AML-193 (cell line): ENCODE measurements at places on chromosomes 7 and 10.
A peak's percentile ranks its signal among the peaks of the same experiment; 100 is the strongest.

DNA sequence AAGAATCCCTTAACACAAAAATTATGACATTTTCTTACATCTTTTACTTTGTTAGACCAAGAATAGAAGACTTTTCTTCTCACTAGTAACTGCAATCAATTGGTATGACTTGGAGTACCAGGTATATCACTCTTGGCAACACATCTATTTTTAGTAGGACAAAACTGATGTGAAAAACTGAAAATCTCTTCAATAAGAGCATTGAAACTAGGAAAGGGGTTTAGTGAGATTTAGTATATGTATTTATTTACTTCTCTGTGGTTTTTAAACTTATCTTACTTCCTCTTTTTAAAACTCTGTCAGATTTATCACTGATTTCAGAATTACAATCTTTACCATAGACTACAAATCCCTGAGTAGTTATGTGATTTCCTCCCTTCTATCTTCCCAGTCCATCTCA, 366.2 kb downstream of the PCDH15 start:
- no peak for DNase-seq

DNA sequence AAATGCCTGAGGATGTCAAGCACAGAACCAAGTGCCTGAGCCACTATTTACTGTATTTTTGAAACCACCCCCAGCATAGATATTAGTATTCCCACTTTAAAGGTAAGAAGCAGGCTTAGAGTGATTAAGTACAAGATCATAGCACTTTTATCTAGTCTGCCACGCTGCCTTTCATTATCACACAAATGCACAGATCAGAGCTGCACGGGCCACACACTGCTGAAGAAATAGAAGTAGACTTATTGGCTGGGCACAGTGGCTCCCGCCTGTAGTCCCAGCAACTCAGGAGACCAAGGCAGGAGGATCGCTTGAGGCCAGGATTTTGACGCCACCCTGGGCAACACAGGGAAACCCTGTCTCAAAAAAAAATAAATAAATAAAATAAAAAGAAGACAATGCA, 38.2 kb downstream of the NCAPG2 start:
- no peak for DNase-seq

GRCh38 chr7:69937097-69937496, 338.8 kb downstream of the AUTS2 start:
- no peak for DNase-seq

DNA sequence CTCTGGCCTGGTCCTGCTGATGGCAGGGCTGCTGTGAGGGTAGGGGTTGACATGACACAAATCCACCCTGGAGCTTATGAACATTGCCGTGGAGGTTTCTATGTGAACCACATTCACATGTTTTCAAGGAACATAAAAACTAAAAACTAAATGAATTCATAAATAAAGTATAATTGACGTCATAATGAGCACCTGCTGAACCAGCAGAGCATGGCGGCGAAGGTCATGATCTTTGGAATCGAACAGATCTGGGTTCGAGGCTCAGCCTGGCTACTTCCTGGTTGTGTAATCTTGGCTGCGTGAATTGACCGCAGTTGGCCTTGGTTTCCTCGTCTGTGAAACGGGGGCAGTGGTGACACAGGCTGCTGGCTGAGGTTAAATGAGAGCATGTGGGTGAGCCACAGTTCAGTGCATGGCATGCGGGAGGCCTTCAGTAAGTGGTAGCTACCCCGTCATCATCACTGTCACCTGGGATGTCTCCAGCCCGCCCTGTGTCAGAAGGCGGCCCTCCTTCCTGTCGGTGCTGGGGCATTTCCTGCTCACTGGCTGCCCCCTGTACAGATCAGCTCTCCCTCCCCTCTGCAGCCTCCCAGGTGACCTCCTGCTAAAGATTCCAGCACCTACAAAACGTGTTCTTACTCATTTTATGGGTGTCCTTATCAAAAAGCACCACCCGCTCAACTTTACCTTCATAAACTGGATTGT, 190.3 kb upstream of the SHH start:
- DNase-seq, result no peak

GRCh38 chr10:125392609-125393008, 232.2 kb upstream of the CTBP2 start:
- DNase-seq, result no peak

GRCh38 chr7:39405581-39405980, 160.6 kb upstream of the YAE1 start:
- no peak for DNase-seq

DNA sequence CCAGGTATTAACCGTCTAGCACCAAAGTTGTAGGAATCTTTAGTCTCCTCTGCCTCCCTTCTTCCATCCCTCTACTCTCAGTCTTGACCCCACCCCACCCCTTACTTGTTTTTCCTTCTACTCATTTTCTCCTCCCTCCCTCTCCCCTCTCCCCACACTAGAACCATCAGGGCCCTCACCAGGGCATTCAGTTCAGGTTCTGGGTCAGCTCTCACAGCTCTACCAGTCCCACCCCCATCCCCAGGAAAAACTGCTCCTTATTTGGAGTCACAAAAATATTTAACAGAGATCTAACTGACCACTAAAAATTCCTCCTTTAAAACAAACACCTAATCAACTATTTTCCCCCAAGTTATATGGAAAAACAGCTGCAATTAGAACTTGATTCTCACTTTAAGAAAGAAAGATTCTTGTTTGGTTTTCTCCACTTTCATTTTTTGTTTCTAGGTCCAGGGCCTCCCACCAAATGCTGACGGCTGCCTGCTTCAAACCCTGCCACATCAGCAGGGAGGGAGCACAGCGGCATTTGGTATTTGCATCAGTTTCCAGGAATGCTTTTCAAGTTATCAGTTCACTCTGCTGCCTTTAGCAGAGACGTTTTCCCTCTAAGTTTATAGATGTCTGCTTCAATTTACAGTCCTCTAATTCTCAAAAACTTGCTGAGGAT, 2.8 kb upstream of the COL1A2 start:
- no peak for DNase-seq

GRCh38 chr7:120805636-120806388, 52.1 kb downstream of the TSPAN12 start:
- DNase-seq, result peak; percentile 24

DNA sequence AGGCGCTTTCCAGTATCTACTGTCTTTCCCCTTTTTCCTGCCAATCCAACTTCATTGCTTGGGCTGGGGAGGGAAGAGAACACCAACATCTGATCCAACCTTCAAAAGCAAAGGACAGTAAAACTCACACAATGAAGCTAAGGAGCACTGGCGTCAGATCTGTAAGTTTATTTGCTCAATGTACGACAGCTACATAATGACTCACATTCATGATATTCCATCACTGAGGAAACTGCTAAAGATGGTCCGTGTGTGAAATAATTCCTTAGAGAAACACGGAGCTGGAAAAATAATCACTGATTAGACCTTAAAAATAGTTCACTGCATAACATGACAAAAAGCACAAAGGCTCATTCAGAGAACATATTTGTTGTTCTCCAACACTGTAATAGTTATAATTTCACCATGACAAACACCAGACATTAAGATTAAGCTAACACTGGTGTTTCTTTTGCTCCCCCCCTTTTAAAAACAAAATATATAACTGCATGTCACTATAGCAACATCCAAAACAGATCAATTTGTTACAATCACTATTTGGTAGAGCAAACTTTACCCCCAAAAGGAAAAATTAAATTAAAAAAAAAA, 24.3 kb downstream of the HSPB1 start:
- DNase-seq, result no peak

DNA sequence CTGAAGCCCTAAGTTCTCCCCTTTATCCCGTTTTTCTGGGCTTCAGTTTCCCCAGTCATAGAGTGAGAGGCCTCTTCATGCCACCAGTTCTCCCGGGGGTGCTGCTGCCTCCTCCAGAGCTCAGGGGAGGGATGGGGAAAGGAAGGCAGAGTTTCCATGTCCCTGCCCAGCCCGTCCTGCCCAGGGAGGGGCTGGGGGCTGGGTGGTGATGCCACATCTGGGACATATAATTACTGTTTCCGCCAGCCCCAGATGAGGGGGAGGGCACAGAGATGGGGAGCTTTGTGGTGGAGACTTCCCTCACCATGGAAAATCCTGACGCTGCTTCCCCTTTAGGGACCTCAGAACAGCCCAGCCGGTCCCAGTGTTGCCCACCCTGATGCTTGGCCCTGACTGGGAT, 4.1 kb downstream of the AQP1 start:
- DNase-seq, result no peak

DNA sequence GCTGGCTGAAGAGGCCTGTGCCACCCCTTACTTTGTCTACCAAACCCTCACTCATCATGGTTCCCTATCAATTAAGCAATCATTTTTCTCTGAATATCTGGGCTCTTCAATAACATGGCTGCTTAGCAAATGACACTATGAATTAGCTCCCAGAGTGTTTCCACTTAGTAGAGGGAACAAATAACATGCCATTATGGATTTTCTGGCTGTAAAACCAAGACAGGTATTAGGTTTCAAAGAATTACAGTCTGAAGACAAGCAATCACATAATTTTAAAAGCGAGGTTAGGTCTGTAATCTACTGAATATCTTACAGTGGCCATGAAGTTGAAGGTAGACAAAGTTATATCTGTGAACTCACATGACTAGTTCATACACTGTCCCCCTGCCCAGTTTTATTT, 220.8 kb upstream of the PHYHIPL start:
- no peak for DNase-seq

DNA sequence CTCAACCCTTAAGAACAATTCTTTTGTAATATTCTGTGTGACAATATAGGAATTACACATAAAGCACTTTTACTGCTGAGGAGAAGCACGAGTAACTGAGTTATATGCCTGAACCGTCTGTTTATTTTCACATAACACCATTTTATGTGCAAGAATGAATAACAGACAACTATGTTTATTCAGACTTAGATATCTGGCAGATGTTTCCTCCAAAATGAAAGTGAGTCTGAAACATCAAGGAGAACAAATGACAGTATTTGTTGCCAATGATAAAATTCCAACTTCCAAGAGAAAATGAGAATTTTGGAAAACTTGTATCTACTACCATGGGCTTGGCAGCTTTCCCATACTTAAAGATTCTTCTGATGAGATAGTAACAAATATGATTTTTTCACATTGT, 51.4 kb downstream of the DNMBP start:
- no peak for DNase-seq

DNA sequence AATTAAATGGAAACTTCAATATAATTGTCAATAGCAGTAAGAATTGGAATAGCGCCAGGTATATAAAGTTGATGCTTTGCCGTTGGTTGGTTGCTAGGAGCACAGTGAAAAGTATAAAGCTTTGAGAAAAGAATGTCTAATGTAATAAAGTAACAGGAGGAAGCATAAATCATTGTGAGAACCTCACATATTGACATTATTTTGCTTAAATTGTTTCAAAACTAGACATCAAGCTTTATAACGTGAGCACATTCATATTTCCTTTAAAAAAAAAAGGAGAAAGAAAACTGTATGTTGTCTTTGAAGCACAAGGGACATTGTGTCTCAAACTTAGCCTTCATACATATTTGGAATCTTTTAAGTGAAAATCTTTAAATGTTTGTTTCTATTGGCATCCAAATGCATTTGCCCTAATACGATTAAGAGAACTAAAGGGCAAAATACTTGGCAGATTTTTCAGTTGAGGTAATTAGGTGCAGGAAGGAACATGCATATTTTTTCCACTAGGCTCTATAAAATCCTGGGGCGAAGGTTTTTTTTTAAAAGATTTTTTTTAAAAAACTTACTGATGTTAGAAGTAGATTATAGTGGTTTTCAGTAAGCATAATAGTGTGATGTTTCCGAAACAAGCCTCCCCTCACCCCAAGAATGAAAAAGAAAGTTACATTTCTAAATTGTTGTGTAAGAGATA, 92.4 kb downstream of the ARID5B start:
- DNase-seq, result peak; percentile 3

GRCh38 chr7:121529003-121529402, 132.9 kb upstream of the FAM3C start:
- no peak for DNase-seq

- DNase-seq, result no peak
Measured at GRCh38 chr7:2723138-2723850, 35.3 kb downstream of the AMZ1 start.

DNA sequence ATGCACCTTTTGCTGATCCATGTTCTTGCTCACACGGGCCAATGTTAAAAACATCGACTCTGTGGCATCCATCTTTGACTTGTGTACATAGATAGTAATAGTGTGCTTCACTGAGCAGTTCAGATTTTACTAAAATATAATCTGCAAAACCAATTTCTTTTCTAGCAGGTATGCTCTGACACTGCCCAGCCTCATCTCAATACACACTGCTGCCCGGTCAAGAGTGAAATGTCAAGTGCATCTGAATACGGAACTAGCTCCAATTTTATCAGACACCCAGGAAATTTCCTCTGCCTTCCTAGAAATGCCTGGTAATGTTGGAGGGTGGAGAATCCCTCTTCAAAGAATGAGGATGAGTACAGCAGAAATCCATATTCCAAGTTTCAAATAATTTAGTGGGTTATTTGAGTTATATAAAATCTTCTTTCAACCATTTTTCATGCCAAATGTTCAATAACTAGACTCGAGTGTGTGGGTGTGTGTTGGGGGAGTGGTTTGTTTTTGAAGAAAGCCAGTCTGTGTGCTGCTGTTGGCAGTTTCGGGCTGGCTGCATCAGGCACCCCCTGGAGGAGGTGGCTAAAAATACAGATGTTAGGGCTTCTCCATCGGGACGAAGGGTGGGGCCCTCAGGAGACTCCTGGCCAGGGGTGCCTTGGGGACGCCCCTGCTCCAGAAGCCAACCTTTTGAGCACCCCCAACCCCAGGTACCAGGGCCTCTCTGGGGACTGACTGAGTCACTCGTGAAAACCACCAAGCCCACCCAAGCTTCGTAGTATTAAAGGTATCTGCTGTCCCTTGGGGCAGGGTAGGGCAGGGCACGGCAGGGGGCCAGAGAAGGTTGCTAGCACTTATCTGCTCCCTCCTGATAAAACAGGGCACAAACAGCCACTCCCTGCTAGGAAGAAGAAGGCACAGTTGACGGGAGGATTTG, 15.4 kb downstream of the CTBP2 start:
- peak; percentile 19 for DNase-seq

- no peak for DNase-seq
Measured at GRCh38 chr7:43592326-43592725, 9.4 kb downstream of the STK17A start.

DNA sequence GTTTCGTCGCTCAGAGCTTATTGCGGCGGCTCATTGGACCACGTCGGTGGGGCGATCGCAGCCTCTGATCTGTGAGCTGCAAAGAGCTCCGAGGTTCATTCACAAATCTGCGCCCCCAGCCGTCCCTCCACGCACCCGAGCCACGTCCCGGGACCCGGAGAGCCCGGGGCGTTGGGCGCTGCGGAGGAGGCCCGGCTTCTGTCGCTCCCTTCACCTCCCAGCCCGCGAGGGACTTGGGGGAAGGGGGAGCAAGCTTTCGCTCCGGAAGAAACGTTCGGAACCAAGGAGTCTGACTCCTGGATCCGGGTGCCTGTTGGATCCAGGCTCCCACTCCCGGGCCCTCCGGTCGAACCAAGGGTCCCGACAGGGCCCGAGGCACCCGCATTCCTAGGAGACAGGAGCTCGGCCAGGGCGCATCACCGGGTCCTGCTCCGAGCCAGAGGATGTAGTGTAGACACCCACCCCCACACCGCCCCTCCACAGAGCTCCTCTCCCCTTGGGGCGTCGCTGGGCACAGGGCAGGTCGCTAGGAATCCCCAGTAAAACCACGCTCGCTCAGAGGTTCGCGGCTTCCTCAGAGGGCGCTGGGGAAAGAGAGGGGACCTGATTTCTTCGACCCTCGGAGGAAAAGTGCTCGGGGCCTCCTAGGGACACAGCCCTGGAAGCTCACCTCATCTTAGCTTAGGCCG, 7.9 kb upstream of the EN2 start:
- DNase-seq, result no peak

GRCh38 chr10:84308481-84309304, 19.7 kb upstream of the CCSER2 start:
- DNase-seq, result peak; percentile 43

- DNase-seq, result no peak
Measured at GRCh38 chr10:71777213-71777985, 4.1 kb upstream of the VSIR start.
